ENCODE measurements at places on chromosomes 5 and 9.

DNA sequence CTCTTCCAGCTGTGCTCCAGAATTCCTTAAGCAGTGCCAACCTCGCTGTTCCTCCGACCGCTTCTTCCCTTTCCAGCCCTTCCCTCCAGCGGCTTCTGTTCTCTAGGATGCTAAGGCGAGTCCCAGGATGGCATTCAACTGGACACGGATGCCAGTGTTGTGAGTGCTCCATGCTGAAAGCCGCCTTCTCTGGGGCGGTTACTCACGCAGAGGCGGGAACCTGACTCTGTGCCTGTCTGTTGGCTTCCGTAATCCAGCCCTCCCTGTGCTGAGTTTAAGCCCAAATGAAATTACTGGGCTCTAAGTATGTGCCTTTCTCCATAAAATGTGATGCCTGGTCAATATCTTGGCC lies 20.2 kb downstream of the COL5A1 start:
- no peak for DNase-seq

- no peak for DNase-seq
Observed at GRCh38 chr5:156170351-156170961, 156.5 kb upstream of the SGCD start.

- DNase-seq: no peak
Observed at GRCh38 chr5:57956636-57957035, 474.0 kb upstream of the ACTBL2 start.

DNA sequence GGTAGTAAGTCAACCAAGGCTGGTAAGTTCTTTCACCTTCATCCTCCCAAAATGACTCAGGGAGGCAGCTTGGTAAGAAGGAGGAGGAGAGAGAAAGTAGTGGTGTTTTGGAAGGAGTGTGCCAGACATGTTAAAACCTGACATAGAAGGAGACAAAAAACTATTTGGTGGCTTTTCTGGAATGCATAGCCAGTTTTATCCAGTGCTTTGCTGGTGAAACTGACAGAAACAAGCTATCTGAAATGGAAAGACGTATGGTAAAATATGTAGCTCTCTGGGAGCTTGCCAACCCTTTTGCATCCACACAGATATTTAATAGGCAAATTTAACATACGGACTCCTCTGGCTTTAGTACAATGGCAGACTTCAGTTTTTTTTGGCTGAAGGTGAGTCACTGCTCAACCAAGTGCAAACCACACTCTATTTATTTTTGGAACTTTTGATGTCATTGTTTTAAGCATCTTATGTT lies 45.4 kb downstream of the RAB14 start:
- DNase-seq: no peak

Data from T-helper 9 cell (primary cell).